ENCODE measurements at places on chromosomes 13 and 19.

GRCh38 chr13:95182570-95183265 is 118.5 kb downstream of the ABCC4 start:
- DNase-seq = no peak

- DNase-seq = no peak
Observed at GRCh38 chr13:26560456-26560855, 3.0 kb downstream of the WASF3 start.

- DNase-seq = no peak
Observed at GRCh38 chr13:30711375-30711774, 24.0 kb upstream of the ALOX5AP start.

GRCh38 chr19:34269081-34269480 is 14.7 kb downstream of the GARRE1 start:
- DNase-seq = no peak

DNA sequence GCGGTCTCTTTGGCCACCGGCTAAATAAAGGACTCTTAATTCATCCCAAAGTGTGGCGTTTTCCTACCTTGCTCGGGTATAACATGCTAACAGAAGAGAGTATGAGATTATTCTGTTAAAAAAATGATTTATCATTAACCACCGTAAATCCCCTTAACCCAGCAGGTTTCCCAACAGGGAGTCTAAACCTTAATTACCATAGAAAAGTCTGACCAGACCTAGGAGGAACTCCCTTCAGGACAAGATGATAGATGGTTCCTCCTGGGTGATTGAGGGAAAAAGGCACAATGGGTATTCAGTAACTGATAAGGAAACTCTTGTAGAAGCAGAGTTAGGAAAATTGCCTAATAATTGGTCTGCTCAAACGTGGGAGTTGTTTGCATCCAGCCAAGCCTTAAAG is 193.7 kb downstream of the ZNF737 start:
- no peak for DNase-seq

- no peak for DNase-seq
Observed at GRCh38 chr19:49393881-49394280, 5.8 kb downstream of the KASH5 start.

- DNase-seq = peak; percentile 83
Observed at GRCh38 chr19:43446746-43447489, 18.5 kb downstream of the LYPD3 start.

DNA sequence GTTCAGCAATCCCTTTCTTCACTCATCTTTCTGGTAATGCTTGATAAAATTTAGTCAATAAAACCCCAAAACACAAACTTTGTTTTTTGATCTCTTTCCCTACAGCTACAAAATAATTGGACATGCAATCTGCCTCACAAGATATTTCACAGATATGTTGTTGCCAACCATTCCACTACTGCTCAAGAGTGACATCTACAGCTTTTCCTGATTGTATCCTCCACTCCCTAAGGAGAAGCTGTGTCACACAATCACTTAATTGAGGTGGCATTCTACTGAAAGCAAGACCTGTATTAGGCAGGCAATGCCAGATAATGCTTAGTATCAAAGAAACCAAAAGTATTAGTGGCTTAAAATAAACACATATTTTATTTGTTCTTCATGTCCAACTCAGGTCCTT is 1646.2 kb upstream of the SPRY2 start:
- no peak for DNase-seq

DNA sequence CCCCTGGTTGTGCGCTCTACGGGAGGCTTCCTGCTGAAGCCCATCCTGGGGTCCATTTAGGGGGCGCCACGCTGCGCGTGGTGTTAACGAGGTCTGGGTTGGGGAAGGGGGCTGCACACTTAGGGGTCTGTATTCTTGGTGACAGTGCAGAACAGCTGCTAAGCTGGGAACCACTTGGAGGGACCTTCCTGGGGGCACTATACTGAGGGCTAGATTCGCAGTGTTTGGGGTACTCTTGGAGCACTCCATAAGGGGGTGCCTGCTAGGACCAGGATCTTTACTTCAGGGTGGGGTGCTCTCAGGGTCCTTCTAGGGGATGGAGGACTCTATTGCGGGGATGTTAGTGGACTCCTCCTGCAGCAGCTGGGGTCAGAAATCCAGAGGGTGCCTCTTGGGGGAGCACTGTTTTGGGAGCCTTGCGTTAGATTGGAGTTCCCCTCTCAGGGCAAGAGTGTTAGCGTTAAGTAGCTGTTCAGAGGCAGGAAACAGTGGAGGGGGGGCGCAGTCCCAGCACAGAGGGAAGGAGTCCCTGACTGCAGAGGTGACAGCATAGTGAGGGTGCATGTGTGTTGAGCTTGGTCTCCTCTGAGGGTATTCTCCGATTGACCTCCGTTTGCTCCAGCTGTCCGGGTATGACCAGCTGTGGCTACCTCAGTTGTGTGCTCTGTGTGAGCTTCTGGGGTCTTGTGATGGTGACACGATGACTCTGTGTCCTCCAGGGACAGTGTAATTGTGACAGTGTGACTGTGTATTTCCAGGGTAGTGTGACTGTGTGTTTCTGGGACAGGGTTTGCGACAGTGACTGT is 1.1 kb downstream of the PDE4A start:
- no peak for DNase-seq
